ENCODE measurements at places on chromosomes 13 and 19.

DNA sequence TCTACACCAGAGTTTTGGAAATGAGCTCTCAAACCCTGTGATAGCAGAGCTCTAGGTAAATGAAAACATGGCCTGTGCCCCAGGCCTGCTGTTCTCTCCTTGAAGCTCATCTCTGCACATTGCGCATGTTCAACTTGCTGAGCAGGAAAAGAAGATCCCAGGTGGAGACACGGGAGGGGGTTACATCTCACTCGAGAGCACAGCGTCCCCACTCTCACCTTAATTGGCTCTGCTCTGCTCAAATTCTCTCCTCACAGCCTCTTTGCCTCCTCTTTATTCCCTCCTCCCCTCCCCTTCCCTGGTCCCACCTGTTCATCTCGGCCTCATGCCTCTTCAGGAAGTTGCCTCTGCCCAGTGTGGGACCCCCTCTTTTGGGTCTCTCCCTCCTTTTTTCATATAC lies 44.7 kb downstream of the RGCC start:
- no peak for DNase-seq

GRCh38 chr13:66513728-66514127 lies 716.4 kb downstream of the PCDH9 start:
- no peak for DNase-seq

DNA sequence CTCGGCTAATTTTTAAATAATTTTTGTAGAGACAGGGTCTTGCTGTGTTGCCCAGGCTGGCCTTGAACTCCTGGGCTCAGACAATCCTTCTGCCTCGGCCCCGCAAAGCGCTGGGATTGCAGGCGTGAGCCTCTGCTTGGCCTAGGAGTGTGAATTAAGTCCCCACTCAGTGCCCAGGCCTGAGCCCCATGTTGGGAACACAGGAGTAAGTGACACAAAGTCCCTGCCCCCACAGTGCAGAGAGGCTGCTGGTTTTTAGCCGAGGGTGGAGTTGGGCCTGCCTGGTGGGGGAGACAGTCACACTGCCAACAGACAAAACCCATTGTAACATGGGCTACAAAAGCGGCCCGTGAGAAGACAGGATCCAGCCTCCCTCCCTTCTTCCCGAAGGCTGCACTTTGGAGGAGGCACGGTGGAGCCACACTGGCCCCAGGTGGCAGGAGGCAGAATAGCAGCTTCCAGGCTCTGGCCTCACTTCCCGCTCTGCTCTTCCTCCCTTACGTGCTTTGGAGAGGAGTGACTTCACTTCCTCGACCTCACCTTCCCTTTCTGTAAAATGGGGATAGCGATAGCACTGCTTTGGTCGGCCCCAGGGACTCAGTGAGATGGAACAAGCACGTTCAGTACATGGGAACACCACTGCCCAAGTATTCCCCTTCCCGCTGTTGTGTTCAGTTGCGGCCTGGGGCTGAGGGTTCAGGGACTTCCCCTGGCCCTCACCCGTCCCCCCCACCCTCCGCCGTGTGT lies 15.2 kb upstream of the EHD2 start:
- peak; percentile 45 for DNase-seq

DNA sequence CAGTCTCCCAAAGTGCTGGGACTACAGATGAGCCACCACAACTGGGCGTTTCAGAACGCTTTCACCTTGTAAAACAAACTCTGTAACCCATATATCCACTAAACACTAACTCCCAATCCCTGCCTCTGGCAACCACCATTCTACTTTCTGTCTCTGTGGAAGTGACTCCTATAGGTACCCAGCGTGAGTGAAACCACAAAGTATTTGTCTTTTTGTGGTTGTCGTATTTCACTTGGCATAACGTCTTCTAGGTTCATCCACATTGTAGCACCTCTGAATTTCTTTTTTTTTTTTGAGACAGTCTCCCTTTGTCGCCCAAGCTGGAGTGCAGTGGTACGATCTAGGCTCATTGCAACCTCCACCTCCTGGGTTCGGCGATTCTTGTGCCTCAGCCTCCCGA lies 44.8 kb downstream of the BRD4 start:
- no peak for DNase-seq

GRCh38 chr13:99721606-99722337 lies 220.5 kb downstream of the TM9SF2 start:
- DNase-seq, result no peak

DNA sequence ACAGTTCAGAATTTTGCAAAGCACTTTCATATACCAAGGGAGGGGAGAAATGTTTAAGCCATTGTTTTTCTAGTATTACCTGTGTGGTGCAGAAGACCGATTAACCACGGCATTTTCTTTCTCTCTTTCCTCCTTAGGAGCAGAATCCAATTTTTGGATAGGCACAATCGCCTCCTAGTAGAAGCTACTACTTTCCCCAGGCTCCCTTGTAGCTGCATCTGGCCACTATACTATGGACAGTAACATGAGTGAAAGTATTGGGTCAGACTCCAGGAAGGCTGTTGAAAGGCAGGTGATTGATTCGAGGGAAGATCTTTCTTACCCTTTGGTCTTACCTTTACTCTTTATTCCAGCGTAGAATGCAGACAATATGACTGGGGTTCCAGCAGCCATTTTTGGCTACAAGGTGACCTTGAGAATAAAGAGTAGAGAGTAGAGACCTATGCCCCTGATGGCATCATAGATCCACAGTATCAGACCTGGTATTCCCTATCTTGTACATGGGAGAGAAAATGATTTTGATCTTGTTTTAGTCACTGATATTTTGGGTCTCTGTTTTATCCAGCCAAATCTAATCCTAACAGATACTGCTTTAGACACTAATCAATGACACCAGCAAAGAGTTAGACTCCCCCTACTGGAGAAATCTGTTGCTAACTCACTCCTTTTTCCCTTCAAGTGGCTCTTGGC lies 77.0 kb downstream of the LRRC63 start:
- no peak for DNase-seq

GRCh38 chr13:72062566-72062965 lies 195.6 kb upstream of the DACH1 start:
- peak; percentile 3 for DNase-seq

- no peak for DNase-seq
These were observed 80.2 kb downstream of the DOCK9 start for GRCh38 chr13:98897706-98898105.

GRCh38 chr13:36166046-36166445 lies 34.9 kb upstream of the DCLK1 start:
- DNase-seq, result no peak
